ENCODE measurements at places on chromosomes 4 and X.
A peak's percentile ranks its signal among the peaks of the same experiment; 100 is the strongest.

DNA sequence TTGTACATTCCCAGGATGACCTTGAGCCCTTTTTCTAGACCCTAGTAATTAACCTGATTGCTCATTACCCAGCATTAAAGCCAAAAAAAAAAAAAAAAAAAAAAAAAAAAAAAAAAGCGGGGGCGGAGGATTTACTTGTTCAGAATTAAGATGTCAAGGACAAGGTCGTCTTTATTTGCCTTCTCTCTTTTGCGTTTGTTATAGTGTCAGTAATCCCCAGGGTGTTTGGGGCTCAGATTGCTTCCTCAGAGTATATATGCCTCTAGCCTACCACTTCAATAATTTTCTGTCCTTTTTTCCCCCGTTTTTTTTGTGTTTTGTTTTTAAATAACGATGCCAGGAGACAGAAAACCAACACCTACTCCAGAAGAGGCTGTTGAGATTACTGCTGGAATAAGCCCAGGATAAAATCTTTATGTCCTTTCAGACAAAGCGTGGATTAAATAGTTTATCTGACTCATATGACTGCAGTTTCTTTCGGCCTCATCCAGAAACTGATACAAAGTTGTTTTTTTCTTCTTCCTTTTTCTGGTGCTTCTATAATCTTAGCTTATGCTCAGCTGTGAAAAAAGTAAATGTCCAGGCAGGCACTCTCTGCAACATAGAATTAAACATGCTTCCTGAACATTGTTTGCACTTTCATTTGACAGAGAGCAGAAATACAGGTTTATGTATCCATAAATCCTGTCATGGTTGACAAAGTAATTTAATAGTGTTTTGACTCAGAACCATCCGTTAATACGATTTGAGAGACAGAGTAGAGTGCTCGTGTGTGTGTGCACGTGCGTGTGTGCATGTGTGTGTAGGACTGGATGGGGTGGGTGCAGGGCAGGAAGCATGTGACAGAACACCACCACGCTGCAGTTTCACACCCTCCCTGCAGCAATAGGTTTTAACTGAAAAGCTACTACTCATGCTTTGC is 138.6 kb downstream of the AFF1 start:
- peak; percentile 41 for DNase-seq

- DNase-seq: no peak
These were observed 24.6 kb upstream of the TLR1 start for GRCh38 chr4:38829237-38829636.

DNA sequence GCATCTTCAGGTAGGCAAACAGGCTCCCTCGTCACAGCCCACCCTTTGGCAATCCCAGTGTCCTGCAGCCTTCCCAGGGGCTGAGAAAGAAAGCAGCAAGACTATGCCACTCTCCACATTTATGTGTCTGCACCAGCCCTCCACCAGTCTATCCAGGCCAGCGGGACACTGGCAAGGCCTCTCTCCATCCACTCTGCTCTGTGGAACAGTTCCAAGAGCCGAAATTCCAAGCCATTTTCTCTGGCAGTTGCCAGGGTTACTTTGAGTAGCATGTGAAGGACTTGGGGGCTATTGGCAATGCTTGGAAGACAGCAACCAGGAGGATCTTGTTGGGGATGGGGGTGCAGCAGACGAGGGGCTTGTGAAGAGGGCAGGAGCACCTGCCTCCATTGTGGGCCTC is 52.1 kb downstream of the TSC22D3 start:
- DNase-seq: no peak

DNA sequence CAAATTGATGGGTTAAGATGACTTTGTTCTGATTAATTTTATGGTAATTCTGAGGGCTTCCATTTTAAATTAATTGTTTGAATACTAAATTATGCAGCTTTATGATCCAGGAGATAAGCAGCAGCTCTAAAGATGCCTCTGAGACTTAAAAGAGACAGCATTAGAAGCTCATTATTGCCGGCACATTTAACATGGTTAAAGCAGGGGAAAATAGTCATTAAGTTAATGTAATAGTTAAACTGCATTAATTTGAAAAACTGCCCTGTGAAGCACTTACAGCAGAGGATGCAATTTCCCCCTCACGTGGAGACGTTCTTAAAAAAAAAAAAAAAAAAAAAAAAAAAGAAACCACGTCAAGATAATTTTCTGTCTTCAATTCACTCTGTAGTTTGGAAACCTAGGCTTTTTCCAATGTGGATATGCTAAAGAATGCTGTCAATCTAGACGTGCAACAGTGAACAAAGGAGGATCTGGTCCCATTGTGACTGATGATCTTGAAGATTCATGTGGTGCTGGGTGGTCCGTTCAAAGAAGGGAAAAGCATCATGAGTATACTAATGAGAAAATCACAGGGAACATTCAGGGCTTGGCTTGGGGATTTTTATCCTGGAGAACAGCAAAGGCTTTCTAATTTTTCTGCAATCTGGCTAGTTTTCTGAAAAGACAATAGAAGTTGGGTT is 440.6 kb upstream of the HS3ST1 start:
- no peak for DNase-seq

DNA sequence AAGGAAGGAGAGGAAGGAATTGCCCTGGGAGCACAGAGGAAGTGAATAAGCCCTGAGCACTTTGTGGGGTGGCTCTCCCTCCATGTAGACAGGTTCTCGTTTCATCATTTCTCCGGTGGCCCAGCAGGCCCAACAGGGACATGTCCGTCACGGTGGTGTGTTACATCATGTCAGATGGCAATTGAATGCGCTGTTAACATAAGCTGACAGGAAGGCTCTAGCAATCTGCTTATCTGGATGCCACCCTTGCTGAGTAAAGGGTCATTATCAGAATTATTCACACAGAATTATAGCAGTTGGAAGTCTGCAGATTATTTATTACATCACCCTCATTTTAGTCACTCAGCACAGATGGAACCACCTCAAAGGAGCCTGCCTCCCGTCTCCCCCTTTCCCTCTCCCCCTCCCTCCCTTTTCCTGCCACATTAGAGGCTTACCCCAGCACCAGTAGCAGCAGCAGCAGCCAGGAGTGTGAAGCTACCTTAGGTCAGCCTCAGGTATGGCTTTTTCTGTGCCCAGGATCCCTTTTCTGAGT is 124.3 kb upstream of the TRIM2 start:
- no peak for DNase-seq

- DNase-seq: no peak
These were observed 206.6 kb downstream of the SPRY1 start for GRCh38 chr4:123603165-123603564.

DNA sequence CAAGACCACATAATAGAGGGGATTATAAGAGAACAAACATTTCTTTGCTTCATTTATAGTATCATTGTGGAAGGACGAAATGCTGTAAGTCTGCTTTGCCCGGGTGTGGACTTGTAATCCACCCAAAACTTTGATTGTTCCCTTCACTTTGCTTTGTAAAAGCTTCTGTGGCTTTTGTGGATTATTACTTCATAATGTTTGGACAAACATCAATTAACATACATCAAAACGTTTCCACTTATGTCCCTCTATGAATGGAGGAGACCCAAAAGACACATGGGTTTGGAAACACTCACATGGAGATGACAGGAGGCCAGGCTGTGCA is 415.4 kb downstream of the SPRY1 start:
- DNase-seq: no peak

DNA sequence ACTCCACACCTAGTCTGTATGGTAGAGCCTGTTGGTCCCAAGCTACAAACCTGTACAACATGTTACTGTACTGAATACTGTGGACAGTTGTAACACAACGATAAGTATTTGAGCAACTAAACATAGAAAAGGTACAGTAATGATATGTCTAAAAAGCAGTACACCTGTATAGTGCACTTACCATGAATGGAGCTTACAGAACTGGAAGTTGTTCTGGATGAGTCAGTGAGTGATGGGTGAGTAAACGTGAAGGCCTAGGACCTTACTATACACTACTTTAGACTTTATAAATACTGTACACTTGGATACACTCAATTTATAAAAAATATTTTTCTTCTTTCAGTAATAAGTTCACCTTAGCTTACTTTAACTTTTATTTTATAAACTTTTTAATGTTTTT is 104.0 kb downstream of the TMA16 start:
- no peak for DNase-seq

DNA sequence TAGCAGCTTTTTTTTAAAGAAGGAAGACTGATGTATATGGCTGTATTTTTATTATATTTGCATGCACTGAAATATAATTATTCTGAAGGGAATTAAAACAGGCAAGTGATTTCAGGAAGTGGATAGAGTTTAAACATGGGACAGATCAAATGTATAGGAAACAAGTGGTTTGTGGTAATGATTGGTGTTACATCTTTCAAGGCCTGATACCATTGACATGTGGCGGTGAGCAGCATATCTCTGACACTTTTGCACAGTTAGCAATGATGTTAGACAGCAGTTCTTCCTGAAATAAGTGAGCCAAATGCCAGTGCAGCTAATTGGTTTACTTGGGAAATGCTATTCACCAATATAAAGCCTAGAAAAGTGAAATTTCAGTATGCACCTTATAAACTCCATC is 272.1 kb downstream of the RPA4 start:
- no peak for DNase-seq

- DNase-seq: no peak
These were observed 1002.7 kb upstream of the PCDH7 start for GRCh38 chr4:29717287-29718057.

- DNase-seq: no peak
These were observed 340.8 kb downstream of the ADGRL3 start for GRCh38 chr4:61540944-61541343.

GRCh38 chr4:101033986-101034385 is 313.3 kb downstream of the PPP3CA start:
- DNase-seq: no peak

DNA sequence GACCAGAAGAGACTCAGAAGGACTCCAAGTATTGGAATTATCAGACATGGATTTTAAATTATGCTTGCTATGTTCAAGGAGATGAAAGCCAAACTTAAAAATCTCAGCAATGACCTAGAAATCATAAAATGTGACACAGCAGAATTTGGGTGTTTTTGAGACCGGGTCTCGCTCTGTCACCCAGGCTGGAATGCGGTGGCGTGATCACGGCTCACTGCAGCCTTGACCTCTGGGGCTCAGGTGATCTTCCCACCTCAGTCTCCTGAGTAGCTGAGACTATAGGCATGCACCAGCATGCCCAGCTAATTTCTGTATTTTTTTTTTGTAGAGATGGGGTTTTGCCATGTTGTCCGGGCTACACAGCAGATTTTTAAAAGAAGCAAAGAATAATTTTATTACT is 12.7 kb downstream of the TAB3 start:
- no peak for DNase-seq

GRCh38 chr4:101355767-101356702 is 8.7 kb upstream of the PPP3CA start:
- no peak for DNase-seq

- DNase-seq: no peak
These were observed 548.6 kb downstream of the TLL1 start for GRCh38 chr4:166421556-166422156.

DNA sequence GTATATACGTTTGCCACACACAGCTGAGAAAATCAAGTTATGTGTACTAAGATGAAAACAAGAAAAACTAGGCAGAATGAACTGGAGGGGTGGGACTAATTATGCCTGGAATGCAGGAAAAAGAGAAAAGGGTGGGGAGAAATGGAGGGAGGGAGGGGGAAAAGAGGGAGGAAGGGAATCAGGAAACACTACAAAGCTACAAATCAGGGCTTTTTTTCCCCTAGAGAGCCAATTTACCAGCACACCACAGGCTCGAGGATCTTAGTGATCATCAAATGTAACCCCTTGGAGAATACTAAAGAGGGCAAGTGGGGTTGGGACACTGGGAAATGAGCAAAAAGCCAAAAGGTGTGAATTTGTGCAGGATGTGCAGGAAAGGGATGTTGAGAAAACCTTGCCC is 451.9 kb downstream of the SMARCA1 start:
- no peak for DNase-seq

DNA sequence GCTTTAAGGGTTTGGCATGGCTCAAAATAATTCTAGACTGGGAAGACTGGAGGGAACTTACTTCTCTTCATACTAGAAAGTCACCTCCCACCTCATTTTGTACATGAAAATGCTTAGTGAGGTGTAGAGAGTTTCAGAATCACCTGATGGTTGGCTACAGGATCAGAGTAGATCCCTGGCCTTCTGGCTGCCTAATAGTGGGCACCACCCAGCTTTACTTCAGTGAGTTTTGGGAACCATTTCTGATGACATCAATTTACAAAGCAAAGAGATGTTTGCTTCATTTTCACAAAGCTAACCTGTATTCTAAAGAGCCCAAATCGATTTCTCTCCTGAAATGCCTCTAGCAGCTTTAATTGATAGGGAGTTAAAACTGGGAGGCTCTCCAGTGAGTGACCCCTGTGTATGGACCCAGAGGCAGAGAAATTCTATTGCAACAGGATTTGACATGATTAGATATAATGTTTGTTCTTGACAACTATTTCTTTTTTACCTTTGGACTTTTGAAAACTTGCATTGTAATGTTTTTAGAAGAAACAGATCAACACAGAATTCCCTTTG is 180.5 kb downstream of the PTTG2 start:
- DNase-seq: no peak

- DNase-seq: no peak
These were observed 36.1 kb downstream of the DMD start for GRCh38 chrX:33175201-33175600.

- no peak for DNase-seq
These were observed 106.8 kb downstream of the ELOVL6 start for GRCh38 chr4:110091434-110092140.

GRCh38 chr4:138251938-138252337 is 9.8 kb upstream of the SLC7A11 start:
- DNase-seq: no peak

DNA sequence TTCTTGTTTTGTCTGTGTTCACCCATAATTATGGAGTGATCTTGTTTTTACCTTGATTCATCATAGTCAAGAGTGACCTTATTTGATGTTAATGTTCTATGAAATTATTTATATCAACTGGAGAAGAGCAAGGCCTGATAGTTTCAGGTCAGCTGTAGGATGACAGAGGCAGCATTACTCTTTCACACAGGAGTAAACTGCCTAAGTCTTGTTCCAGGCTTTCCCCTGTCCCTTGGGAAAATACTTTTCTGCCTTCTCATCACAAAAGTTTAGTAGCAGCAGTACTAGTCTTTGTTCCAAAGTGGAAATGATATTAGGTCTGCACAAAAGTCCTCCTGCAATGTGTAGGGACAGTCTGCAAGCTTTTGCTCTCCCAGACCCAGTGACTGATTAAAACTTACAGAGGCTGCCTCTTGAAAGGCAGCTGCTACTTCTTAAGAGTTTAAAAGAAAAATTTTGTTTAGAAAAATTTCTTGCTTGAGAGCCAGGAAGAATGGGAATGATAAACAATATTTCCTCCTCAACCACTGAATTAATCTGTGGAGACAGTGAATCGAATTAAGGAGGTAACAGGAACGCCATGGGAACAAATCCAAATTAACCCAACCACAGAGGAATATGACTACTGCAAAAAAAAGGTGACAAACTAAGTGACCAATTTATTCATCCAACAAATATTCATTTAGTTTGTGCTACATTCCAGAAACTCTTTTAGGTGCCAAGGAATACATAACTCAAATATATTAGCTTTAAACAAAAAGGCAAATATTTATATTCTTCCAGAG is 991.4 kb upstream of the PABPC4L start:
- no peak for DNase-seq

GRCh38 chr4:182894681-182895275 is 22.4 kb downstream of the DCTD start:
- no peak for DNase-seq

- DNase-seq: no peak
These were observed 187.2 kb downstream of the NPFFR2 start for GRCh38 chr4:72218953-72219352.
